HEK293T (cell line): ENCODE measurements at places on chromosomes 11 and 22.

- DNase-seq, result no peak
Observed at GRCh38 chr22:39662686-39663052, 92.1 kb downstream of the CACNA1I start.

GRCh38 chr11:72716290-72716689 lies 35.9 kb downstream of the ARAP1 start:
- DNase-seq, result no peak

- no peak for DNase-seq
Observed at GRCh38 chr11:13208921-13209320, 68.7 kb upstream of the BMAL1 start.

GRCh38 chr11:61616434-61616833 lies 35.6 kb upstream of the SYT7 start:
- no peak for DNase-seq

DNA sequence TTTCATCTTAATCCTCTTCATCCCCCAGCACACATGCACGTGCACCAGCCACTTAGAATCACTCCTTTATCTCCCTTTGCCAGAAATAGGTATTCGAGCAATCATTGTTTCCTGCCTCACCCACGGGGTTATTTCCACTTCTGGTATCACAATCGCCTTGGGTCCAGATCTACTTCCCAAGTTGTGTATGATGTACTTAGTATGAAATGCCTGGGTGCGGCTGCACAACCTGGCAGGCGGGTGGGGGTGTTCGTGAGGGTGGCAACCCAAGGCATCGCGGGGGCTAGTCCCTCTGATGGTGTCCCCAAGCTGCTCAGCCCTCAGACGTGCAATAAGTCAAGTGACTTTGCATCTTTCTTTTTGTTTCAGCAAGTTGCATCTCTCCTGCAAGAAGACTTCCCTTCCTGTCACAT lies 475.6 kb downstream of the MIAT start:
- no peak for DNase-seq

DNA sequence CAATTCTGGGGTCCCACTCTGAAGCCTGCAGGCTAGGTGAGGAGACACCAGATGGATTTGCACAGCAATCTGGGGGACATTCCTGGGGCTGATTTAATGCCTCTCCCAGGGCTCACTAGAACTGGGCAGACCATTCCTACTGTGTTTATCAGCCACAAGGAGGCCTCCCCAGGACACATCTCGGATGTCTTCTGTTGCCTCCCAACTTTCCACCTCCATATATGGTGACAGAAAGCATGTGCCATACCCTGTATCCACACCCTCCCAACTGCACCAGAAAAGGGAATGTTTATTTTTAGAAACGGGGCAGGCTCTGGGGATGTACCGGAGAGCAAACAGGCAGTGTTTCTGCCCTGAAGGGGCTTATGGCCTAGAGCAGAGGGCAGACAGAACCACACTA lies 181.8 kb downstream of the CSNK2A3 start:
- DNase-seq, result no peak
